ENCODE measurements at places on chromosomes 4 and X.

DNA sequence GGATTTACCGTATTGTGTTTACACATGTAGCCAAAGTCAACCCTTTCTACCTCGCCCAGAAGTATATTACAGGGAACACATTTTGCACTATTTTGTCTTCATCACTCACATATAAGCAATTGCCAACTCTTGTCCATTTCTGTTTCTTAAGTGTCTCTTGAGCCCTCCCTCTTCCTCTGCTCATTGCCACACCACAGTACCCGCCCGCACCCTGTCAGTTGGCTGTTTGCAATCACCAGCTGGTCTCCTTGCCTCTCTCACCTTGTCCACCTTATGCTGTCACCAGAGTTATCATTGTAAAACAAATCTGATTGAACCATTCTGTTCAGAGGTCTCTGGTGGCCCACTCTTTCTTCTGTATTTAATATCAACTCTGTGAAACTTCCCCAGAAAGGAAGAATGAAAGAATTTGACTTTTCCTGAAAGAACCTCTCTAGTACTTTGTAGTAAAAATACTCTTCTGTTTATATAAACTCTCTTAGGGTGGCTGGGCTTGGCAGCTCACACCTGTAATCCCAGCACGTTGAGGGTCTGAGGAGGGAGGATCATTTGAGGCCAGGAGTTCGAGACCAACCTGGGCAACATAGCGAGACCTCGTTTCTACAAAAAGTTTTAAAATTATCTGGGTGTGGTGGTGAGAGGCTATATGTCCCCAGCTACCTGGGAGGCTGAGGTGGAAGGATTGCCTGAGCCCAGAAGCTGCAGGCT, 50.2 kb downstream of the ING2 start:
- DNase-seq, result no peak

GRCh38 chrX:332916-333610, 14.5 kb upstream of the GTPBP6 start:
- no peak for DNase-seq

GRCh38 chrX:2960861-2961515, 31.8 kb upstream of the ARSD start:
- no peak for DNase-seq

GRCh38 chr4:119498527-119498926, 130.1 kb downstream of the PDE5A start:
- DNase-seq, result no peak

DNA sequence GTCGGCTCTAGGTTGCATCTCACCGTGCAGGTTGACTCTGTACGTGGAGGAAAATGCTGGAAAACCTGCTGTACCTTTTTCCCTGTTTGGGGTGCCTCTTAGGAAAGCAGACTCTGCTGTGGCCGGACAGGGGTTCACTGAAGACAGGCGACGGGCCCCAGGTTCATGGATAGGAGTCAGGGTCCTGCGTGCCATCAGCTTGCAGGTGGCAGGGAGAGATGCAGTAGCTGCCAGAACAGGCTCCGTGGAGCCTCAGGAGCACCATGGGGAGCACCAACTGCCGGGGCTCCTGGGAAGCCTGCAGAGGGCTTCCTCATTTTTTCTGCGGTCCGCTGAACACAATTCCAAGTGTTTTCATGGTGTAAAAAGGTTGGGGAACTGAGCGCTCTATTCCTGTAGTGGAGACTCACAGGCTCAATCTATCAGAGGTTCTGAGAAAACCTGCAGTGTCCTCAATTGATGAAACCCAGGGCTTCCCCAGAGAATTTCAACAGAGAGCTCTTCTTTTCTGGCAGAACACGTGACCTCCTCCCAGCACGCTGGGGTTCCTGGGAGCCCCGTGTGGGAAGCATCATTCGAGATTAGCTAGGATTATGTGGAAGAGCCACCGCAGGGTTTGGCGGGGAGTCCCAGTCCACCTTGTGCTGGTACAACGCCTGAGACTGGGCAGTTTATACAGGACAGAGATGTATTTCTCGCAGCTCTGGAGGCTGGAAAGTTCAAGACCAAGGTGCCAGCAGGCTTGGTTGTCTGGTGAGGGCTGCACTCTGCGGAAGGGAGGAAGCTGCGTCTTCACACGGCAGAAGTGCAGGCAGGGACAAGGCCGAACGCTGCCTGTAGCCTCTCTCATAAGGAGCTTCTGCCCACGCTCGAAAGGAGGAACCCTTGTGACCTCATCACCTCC, 1.6 kb downstream of the HTRA3 start:
- DNase-seq, result no peak

DNA sequence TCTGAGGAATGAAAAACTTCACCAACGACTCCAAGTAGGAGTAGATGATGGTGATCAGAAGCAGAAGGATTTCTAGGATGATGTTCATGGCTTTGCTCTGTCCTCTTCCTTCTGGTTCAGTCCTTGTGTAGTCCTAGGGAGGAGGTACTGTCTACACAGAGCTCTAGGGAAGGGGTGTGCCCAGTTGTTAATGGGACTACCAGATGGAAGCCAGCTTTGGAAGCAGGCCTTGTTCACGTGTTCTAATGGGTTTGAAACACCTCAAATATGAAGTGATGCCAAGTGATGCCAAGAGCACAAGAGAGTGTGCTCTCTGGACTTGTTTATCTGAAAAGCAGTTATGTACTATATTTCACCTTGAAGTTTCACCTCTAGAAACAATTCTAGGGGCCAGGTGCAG, at the start of gene HSD17B13:
HSD17B13 (minus strand) TSS at position 129 of the 400 bp plus-strand sequence; CDS start at position 88, 41 bp downstream.
- DNase-seq, result no peak

DNA sequence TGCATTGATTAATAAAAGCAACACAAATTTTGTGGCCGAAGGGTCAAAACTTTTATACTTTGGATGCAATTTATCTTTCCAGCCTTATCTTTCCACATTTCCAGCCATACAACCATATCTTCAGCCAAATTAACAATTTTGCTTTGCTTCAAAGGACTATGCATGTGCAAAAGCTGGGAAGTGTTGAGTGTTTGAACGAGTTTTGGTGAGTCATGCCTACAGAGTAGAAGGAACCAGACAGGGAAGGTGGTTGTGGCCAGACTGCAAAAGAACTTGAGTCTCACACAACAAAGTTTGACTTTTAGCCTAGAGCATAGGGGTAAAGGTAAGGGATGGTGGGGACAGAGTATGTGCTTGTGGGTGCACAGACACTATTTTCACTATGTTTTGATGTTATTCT, 53.0 kb upstream of the GABRA2 start:
- DNase-seq, result no peak

- DNase-seq, result no peak
These were observed 32.7 kb upstream of the NKRF start for GRCh38 chrX:119638725-119639471.

- DNase-seq, result no peak
These were observed 374.2 kb upstream of the SMIM31 start for GRCh38 chr4:164379694-164380093.

DNA sequence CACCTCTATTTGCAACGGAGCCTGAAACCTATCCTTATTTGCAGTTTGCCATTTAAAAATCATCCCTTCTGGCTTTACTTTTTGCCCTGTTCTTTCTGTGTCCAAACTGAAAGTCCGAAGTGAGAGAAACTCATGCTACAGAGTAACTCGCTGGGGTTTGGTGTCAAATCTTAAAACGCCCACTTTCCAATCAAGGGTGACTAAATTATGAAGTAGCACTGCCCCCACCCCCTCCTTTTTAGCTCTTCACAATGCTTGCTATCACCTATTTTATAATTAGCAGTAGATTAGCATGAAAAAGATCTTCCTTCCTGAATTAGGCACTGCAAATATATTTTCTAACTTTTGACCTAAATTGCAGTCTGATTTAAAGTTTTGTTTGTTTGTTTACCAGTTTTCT, 52.5 kb downstream of the VGLL1 start:
- DNase-seq, result no peak

DNA sequence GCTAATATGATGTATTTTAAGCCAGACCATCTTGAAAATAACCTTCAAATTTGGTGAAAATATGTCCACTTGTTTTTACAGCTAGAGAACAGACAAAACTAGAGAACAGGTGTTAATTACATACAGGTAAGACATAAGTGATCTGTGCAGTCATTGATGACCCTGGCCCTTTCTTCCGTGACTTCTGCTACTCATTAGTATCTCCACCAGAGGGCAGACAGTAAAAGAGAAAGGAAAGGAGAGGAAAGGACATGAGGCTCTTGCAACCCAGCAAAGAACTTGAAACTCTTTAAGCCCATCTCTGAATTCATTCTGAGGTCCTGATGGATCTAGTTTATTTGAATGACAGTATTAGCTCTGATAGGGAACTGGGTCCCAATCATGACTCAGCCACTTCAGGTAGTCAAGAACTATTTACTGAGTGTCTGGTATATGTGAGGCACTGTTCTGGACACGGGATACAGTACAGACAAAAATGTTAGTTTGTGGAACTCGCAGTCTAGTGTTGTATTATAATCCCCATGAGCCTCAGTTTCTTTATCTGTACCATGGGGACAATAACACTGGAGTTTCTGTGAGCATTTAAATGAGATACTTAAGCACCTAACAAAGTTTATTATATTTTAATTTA, 121.0 kb upstream of the TEX13D start:
- DNase-seq, result peak; percentile 79

- no peak for DNase-seq
These were observed 30.6 kb downstream of the LDB2 start for GRCh38 chr4:16867827-16868226.

DNA sequence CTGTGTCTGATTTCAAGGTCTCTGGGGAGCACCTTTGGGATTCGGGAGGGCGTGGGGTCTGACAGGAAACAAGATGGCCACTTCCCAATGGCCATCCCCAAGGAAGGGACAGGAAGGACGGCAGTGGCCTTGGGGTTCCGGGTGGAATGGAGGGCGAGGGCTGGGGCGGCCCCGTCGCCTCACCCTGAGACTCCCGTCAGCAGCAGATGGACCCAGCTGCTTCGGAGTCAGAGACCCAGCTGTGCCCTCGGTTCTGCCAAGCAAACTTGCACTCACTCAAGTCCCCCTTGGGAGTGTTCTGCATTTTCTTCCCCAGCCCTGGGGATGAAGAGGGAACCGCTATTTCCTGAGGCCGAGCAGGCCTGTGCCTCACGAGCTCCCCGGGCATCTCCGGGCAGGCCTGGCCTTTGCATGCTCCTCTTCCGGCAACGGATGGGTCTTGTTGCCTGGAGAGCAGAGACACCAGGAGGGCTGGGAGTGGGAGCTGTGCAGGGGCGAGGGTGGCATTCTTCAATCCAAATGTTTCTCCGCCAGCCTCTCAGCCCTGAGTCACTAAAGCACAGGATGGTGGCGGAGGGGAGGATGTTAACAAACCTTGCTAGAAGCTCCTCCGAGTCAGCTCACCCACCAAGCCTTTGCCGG, 6.8 kb upstream of the DUSP9 start:
- no peak for DNase-seq

DNA sequence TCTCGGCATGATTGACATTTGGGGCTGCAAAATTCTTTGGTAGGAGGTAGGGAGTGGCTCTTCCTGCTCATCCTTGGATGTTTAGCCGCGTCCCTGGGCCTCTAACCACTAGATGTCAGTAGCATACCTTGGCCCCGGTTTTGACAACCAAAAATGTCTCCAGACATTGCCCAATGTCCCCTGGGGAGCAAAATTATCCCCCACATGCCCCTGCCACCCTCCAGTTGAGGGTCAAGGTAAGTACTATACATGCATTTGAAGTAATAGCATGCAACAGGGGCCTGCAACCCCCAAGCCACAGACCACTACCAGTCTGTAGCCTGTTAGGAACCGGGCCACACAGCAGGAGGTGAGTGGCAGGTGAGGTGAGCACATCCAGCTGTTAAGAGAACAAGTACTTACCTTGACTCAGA, 17.6 kb upstream of the KIAA1210 start:
- DNase-seq, result peak; percentile 32

DNA sequence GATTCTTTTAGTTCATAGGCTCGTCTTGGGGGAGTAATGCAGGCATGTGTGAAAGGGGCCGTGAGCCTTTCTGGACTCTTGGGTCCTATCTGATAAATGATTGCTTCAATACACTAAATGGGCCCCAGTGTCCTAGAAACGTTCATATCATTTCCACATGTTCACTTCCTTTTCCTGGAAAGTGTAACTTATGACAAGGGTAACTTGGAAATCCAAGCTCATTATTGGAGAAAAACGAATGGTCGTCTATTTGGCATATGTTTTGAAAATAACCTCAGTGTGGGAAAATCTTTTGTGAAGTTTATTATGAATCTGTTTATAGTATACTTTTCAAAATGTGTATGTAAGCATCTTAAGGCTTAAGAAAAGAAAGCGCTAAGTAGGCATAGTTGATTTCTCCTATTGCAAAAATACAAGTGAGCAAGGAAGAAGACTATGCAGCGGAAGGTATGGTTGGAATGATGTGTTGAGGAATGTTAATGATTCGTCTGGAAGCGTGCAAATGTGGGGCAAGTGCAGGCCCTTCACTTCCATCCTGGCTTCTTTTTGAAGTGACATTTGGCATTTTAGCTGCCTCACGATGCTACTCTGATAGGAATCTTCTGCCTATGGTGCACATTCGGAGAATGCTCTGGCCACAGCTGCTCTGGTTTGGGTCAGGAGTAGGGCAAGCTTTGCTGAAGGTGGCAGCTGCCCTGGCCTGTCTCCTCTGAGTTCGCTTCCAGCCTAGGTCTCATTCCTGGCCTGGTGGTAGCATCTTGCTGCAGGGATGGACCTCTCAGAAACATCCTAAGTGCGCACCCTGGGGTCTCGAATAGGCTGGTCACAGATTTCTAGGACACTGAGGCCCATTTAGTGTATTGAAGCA, 49.5 kb upstream of the STOX2 start:
- no peak for DNase-seq

DNA sequence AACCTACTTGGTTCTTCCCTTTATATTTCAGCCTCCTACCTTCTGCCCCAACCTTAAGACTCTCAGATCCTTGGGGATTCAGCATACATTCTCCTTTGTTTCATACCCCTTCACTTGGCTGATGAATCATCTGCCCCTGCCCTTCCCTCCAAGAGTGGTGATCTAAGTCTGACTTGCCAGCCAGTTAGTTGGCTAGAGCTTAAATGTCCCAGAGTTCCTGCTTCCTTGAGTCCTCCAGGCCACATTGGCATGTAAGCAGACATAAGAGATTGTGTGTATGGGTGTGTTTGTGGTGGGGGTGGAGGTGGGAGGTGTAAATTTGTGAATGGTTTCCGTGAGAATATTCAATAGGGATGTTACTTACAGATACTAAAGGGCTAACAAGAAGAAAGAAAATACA, 3.7 kb upstream of the TEX13D start:
- no peak for DNase-seq

GRCh38 chr4:184983672-184984356, 34.5 kb upstream of the HELT start:
- DNase-seq, result peak; percentile 71

DNA sequence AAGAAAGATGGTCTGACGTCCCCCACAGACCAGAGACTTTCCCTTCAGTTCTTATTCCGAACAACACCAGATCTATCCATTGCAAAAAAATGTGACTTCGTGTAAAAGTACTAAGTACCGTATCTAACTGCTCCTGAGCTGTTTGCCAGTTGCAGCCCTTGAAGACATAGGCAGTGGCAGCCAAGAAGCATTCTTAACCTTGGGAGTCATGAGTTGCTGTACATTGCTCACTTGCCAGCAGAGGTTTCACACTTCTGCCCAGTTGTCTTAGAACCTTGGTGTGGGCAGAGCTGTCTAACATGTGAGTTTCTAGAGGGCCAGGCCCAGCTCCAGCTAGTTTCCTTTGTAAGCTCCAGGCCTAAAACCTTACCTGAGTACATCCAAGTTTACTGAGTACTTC, 10.5 kb upstream of the CHRDL1 start:
- DNase-seq, result no peak
